Muscle of leg (tissue), 16 donors: ENCODE measurements at places on chromosomes 2 and 18. TPM values are rescaled to one million over a fixed set of nuclear protein-coding genes. Genes with fewer than 3 reads are reported as not detected.
A peak's percentile ranks its signal among the peaks of the same experiment; 100 is the strongest.

DNAJC5G gene
- not detected for total RNA-seq

- DNase-seq = no peak
Measured at GRCh38 chr2:146634230-146635097, 1210.4 kb upstream of the ACVR2A start.

- no peak for DNase-seq
Measured at GRCh38 chr2:99905025-99905424, 237.4 kb downstream of the AFF3 start.

DNA sequence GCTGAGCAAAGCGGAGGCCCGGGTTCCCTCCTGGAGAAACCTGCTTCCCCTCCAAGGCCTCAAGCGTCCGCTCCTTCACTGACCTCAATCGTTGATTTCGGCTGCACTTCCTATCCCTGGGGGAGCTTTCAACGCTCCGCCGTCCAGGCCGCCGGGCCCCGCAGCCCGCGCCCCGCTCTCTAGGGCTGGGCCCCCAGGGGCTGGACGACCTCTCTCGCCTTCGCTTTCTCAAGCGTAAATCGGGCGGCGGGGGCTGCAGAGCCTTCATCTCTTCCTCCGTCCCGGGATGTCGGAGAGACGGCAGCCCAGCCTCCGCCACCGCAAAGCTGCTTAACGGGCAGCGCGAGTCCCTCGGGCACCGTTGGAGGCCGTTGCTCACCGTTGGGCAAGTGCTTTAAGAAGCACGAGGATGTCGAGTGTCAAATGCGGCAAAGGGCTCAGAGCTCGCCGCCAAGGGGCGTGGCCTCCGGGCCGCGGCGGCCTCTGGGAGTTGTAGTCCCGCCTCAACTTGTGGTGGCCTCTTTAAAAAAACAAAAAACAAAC, 8.5 kb downstream of the HES6 start:
- DNase-seq = peak; percentile 79

ANTXR1 gene
- 86.0 TPM for total RNA-seq

RBM44 gene
- total RNA-seq = 1.5 TPM

NEU4 gene
- 6.7 TPM for total RNA-seq

GRCh38 chr18:63788447-63789096, 13.4 kb downstream of the SERPINB7 start:
- DNase-seq = no peak

TNFAIP6 gene
- total RNA-seq = 15.4 TPM

GRCh38 chr2:133331436-133331835, 236.8 kb downstream of the NCKAP5 start:
- no peak for DNase-seq

ASB18 gene
- 4.7 TPM for total RNA-seq

DNA sequence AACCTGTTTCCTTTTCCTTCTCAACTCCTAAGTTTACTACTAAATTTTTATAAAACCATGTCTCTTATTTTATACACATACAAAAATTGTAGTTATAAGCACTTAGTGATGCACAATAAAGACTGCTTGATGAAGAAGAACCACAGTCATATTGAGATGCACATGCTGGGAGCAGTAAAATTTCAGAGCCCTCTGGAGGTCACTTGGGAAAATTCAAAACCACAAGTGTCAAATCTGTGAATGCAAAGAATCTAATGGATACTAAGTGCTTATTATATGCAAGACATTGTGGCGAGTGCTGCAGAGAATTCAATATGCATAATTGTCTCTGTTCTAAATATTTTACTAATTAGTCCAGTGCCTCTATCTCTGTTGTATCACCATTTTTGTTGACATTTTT, 180.5 kb downstream of the VWC2L start:
- no peak for DNase-seq

- DNase-seq = peak; percentile 20
Measured at GRCh38 chr2:122528958-122529705, 773.7 kb downstream of the TSN start.

- DNase-seq = no peak
Measured at GRCh38 chr2:202818321-202818720, 53.2 kb downstream of the ICA1L start.

NR4A2 gene
- 1.0 TPM for total RNA-seq

GRCh38 chr2:127275789-127276188, 18.2 kb downstream of the ERCC3 start:
- DNase-seq = no peak

DNA sequence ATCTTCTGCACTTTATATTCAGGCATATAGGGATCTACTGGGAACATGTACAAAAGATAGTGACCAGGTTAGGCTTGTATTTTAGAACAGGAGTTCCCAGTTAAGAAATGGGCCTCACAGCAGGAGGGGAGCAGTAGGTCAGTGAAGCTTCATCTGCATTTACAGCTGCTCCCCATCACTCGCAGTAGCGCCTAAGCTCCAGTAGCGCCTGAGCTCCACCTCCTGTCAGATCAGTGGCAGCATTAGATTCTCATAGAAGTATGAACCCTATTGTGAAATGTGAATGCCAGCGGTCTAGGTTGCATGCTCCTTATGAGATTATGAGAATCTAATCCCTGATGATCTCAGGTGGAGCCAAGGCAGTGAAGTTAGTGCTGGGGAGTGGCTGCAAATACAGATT, 224.4 kb upstream of the CYRIA start:
- DNase-seq = no peak

CD302 gene
- 18.1 TPM for total RNA-seq

DNA sequence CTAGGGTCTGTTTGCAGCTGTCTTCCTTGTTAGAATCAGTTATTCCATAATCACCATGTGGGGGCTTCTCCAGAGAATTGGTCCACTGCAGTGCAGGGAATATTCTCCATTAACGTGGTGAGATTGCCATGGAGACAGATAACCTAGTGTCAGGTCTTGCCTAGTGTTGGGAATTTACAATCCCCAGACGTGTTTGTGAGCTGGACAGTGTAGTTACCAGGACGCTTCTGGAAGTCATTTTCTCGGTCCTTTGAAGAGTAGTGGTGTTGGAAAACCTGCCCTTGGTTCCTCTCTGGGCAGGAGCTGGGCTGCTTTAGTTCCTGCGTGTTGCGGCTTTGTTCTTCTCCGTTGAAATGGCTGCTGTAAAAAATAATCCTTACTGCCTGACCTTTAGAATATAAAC, 68.8 kb upstream of the LYPD6B start:
- no peak for DNase-seq

DNA sequence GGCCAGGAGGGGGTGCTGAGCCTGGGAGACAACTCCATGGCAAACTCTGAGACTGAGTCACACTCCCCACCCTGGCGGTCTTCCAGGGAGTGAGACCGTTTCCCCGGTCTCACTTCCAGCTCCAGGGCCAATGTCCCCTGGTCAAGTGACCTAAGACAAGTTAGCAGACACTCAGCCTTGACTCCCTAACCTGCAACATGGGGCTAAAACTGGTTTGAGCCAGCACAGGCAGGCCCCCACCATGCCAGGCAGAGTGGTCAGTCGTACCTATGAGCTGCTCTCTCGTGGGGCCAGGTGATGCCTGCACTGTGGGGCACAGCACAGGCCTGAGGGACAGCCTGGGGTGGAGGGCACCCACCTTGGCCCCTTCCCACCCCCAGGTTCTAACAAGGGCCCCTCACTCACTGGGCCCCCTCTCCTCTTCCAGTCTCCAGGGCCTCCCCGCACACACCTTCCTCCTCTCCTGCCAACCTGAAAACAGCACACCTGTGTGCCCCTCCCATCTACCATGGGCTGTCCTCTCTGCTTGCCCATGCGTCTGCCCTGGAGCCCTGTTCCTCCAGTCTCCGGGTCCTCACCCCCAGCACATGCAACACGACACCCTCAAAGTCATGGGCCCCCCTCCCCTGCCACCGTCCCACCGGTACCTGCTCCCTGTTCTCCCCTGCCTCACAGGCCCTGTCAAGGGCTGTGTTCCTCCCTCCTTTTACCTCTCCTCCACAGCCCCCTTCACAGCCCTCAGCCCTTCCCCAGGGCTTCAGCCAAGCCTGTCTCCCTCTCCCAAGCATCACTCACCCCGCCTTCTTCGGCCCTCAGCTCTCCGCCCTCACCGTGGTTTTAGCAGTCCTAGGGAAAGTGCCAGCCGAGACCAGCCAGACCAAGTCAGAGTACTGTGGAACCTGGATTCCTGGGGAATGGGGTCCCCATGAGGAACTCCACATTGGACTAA, 1.6 kb downstream of the GPR17 start:
- DNase-seq = no peak

GRCh38 chr2:170155022-170155722, 22.8 kb upstream of the MYO3B start:
- DNase-seq = peak; percentile 22

POMC gene
- total RNA-seq = 3.5 TPM

- no peak for DNase-seq
Measured at GRCh38 chr18:27921904-27922751, 254.8 kb downstream of the CDH2 start.

AMER3 gene
- total RNA-seq = 0.09 TPM

DNA sequence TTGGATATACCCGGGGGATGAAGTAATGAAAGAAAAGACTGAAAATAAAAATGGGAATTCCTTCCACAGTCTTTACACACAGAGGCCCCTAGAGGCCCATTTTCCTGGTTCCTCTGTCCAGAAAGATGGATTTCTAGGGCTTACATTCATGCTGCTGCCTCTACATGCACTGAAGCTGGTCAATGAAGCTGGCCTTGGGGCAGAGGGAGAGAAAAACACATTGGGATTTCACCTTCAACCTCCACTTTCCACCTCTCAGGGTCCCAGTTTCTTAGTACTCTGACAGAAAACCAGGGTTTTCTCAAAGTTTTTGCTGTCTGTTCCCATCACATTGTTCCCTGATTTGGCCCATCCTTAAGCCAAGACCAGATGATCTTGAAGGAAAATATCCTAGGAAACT, 154.6 kb upstream of the ZSWIM2 start:
- DNase-seq = peak; percentile 43

DNA sequence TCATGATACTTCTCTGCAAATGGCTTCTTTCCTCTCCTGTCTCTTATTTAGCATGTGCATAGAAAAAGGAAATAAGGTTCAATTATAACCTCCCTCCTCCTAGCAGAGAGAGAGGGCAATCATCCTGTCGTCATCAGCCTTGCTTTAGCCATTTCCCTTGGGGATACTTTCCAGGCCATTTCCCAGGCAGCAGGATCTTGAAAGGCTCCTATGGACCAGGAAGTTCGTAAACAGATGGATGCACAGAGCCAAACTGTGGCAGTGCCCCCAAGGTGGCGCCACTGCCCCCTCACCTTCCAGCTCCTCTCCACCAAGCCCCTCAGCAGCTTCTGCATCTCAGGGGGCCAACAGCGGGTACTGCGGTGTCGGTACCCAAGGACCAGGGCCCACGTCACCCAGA, 157.4 kb downstream of the DTNA start:
- DNase-seq = peak; percentile 33

DNA sequence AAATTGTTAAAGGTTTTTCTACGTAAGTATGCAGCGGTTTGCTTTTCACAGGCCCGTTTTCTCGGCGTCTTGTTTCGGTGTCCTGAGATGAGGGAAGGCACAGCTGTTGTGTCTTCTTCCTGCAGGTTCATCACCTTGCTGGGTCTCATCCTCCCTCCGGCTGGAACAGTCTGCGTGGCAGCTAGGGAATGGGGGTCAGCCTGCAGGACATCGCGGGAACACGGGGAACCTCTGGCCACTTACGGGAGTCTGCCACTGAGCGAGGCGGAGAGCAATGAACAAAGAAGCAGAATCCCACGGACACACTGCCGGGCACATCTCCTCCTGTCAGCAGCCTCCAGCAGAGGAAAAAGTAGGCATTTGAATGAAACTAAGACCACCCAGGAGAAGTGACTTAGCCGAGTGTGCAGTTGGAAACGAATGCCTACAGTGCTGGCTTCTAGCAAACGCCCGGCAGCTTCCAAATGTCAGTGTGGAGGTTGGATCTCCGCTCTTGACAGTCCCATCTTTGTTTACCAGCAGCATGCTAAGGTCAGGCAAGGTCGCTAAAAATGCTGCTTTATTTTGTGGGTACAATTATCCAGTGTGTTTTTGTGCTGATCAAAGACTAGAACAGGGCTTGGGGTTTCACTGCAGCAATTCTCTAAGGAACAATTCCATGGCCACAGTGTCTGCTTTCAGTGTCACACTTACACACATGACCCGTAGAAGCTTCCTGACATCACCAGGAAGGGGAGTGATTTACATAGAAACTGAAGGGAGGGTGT, 109.8 kb upstream of the SEC11C start:
- DNase-seq = no peak

- no peak for DNase-seq
Measured at GRCh38 chr2:98391581-98392270, 45.5 kb downstream of the CNGA3 start.

HPCAL1 gene
- total RNA-seq = 18.8 TPM

SCYGR8 gene
- not detected for total RNA-seq

DNA sequence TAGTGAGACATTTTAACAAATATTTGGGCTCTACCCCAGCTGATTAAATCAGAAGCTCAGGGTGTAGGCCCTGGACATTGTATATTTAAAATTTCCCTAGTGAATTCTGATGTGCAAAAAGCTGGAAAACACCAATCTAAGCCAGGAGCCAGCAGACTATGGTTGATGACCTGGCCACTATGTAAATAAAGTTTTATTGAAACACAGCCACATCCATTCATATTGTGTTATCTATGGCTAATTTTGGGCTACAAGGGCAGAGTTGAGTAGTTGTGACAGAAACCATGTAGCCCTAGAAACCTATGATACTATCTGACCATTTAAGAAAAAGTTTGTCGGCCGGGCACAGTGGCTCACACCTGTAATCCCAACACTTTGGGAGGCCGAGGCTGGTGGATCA, 86.0 kb upstream of the BARD1 start:
- no peak for DNase-seq
